ENCODE measurements at places on chromosomes 2 and 18.

DNA sequence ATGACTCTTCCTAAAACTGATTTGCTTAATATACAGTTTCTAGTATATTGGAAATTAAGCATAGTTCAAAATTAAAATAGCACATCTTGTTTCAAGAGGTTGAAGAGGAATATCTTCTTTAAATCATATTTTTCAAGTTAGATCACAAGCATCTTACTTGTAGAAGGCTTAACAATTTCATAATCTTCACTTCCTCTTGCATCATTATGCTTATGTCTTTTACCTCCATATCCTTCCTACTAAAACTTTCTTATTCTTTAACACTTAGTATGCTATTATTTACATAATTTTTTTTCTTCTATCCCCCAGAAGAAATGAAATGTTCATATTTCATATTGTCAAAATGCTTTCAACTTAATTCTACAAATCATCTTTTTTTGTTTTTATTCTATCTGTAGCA lies 1354.9 kb upstream of the TMEFF2 start:
- H3K4me1 ChIP-seq, result no peaks in the 10 kb centered on the region
- H3K27me3 ChIP-seq, result no peaks in the 10 kb centered on the region
- no peak overlapping the region for H3K27ac ChIP-seq
- DNase-seq, result no peak

DNA sequence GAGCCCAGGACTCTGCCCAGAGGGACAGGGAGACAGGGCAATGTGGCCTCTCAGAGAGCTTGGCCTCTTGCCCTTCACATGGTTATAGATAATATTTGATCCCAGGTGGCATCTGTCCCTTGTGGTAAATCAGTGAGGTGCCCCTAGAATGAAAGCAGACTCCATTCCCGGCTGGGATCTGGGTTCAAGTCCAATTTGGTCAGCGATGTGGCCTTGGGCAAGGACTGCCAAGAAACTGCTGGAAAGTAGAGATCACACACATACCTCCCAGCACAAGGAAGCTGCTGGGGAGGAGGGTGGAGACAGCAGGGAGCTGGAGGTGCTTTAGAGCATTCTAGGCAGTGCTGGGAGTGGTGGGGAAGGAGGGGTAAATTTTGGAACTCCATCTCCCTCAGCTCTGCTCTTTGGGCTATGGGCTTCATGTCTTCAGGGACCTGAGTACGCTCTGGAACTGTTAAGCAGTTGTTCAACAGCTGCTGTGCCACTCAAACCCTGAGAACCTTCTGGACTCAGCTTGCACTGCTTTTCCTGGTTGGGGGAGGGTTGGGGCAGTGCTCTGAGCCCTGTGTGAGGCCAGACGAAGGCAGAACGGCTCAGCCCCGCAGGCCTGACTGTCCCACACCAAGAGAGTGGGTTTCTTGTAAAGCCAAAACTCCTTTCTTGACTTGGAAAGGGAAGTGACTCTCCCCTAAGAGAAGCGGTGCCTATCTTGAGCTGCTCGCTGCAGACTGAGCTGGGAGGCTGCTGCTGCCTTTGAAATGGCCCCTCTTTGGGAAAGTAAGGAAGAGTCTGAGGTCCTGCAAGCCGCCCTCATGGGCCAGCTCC lies 23.0 kb downstream of the INPP5D start:
- peak overlapping the region; percentile 72 for H3K27ac ChIP-seq
- peaks cover 6% of the 10 kb centered on the region for H3K36me3 ChIP-seq
- H3K4me1 ChIP-seq, result peaks cover 69% of the 10 kb centered on the region
- H3K4me3 ChIP-seq, result peak overlapping the region; percentile 27

DNA sequence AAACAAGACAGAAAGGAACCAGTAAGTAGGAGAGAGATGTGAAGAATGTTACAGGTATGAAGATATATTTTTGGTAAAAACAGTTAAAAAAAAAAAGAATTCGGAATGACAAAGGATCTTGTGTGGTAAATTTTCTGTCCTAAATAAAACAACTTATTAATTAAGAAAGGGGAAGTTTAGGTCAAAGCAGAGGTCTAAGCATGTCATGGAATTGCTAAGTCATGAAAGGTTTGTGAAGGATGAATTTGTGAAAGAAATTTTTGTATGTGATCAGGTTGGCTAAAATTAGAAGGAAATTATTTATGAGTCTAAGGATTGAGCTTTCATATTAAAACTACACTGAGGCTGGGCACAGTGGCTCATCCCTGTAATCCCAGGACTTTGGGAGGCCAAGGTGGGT lies 11.1 kb upstream of the ALPG start:
- no peaks in the 10 kb centered on the region for H3K36me3 ChIP-seq
- H3K4me1 ChIP-seq, result no peaks in the 10 kb centered on the region
- no peak for DNase-seq
- no peak overlapping the region for H3K4me3 ChIP-seq
- no peak overlapping the region for H3K27ac ChIP-seq
- peaks cover 2% of the 10 kb centered on the region for H3K27me3 ChIP-seq

DNA sequence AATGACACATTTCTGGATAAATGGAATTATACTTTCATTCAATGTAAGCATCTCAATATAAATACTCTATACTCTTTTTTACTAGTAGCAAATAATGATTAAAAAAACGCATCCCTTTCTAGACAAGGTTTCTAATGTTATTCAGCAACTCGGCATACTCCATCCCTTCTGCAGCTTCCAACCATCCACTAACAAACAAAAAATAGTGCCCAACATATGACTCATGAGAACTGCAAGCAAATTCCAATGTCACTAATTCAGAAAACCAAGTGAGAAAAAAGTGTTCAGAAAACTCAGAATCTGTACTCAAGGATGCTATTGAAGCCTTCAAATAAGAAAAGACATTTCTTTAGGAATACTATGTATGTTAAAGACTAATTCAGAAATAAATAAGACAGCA lies 140.0 kb downstream of the BAZ2B start:
- no peaks in the 10 kb centered on the region for H3K4me1 ChIP-seq
- no peaks in the 10 kb centered on the region for H3K27me3 ChIP-seq
- no peak overlapping the region for H3K4me3 ChIP-seq
- peaks cover 5% of the 10 kb centered on the region for H3K36me3 ChIP-seq
- DNase-seq, result no peak

- H3K4me1 ChIP-seq, result no peaks in the 10 kb centered on the region
- H3K36me3 ChIP-seq, result no peaks in the 10 kb centered on the region
- no peak overlapping the region for H3K4me3 ChIP-seq
- no peak overlapping the region for H3K27ac ChIP-seq
- no peaks in the 10 kb centered on the region for H3K27me3 ChIP-seq
These were observed 1247.9 kb downstream of the LRP1B start for GRCh38 chr2:140882671-140883620.

GRCh38 chr2:51620796-51621195 lies 588.9 kb upstream of the NRXN1 start:
- H3K4me1 ChIP-seq, result no peaks in the 10 kb centered on the region
- H3K4me3 ChIP-seq, result no peak overlapping the region
- no peak overlapping the region for H3K27ac ChIP-seq
- no peak for DNase-seq
- H3K27me3 ChIP-seq, result no peaks in the 10 kb centered on the region
- H3K36me3 ChIP-seq, result no peaks in the 10 kb centered on the region

DNA sequence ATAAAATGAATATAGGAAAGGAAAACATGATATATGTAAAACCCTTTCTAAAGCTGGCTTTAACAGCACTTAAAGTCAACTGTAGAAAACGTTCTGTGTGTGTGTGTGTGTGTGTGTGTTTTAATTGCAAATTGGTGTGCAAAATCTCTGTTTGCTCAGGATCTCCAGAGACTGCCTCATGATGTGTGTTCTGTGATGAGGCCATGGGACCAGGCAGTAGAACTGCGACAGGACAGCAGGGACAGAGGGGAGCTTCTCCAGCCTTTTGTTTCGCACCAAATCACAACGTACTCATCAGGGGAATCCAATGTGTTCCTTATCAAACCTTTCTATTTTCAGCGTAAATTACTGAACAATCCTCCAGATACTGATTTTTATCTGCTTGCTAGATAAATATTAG lies 66.7 kb downstream of the NXPH2 start:
- no peak overlapping the region for H3K4me3 ChIP-seq
- no peaks in the 10 kb centered on the region for H3K4me1 ChIP-seq
- DNase-seq, result no peak
- H3K36me3 ChIP-seq, result no peaks in the 10 kb centered on the region
- H3K27ac ChIP-seq, result no peak overlapping the region

DNA sequence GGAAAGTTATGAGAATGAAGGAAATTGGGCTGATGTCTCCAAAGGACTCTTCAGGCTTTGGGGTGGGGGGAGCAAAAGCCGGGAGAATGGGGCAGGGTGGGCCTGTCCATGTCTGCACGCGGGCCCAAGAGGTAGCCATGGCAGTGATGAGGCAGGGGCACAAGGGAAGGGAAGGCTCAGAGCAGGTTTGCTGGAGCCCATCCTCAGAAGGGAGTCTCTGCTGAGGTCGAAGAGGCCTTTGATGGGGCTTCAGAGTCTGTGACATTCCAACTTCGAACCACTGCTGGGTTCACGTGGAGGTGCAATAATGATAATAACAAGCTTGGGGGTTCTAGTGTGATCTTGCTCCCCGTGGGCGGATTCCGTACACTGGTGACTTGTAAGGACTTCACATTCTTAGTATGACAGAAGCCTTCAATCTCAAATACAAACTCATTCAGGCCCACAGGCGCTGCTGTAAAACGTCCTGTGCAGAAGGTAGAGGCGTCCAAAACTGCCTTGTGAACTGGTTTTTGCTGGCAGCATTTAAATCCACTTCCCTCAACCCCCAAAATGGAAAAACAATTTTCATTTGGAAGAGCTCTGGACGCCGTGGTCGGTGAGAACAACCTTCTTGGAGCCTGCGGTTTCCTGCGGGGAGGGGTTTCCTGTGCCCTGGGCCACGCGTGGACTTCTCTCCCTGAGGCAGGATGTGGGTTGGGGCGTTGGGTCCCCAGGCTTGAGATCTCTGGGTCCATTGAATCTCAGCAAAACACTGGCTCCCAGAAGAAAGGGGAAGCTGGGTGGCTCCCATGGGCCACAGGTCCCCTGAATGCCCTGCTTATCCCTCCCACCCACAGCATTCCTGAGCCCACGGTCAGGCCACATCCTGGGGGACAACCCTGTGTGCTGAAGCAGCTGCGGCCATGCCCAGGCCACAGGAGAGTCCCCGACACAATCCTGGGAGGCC lies 151.0 kb downstream of the TPO start:
- H3K27ac ChIP-seq, result no peak overlapping the region
- H3K4me3 ChIP-seq, result peak overlapping the region; percentile 3
- no peak for DNase-seq
- no peaks in the 10 kb centered on the region for H3K36me3 ChIP-seq
- peaks cover 6% of the 10 kb centered on the region for H3K4me1 ChIP-seq

DNA sequence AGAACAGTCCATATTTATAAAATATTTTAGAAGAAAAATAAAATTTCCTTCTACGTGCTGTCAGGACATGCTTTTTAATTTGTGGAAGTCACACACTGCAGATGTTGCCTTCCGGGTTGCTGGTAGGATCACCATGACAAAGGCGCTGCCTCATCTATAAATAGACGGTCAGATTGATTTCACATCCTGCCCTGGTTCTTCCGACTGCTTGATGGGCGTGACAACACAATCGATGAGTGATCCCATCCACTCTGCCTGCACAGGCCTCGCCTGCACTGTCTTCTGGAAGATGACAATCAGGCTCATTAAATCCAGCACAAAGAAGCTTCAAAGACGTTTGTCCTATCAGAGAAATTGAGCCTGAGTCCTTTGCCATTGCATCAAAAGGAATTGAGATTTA lies 318.9 kb upstream of the TRIB2 start:
- no peaks in the 10 kb centered on the region for H3K36me3 ChIP-seq
- H3K27ac ChIP-seq, result no peak overlapping the region
- no peak overlapping the region for H3K4me3 ChIP-seq
- no peaks in the 10 kb centered on the region for H3K4me1 ChIP-seq
- H3K27me3 ChIP-seq, result no peaks in the 10 kb centered on the region

- no peaks in the 10 kb centered on the region for H3K27me3 ChIP-seq
- no peak overlapping the region for H3K27ac ChIP-seq
- H3K4me1 ChIP-seq, result no peaks in the 10 kb centered on the region
- no peaks in the 10 kb centered on the region for H3K36me3 ChIP-seq
- H3K4me3 ChIP-seq, result no peak overlapping the region
- DNase-seq, result no peak
These were observed 279.8 kb downstream of the EIPR1 start for GRCh38 chr2:3097804-3098203.

- no peak for DNase-seq
- no peaks in the 10 kb centered on the region for H3K4me1 ChIP-seq
- H3K27ac ChIP-seq, result no peak overlapping the region
- H3K27me3 ChIP-seq, result no peaks in the 10 kb centered on the region
- no peak overlapping the region for H3K4me3 ChIP-seq
These were observed 268.6 kb downstream of the FIGN start for GRCh38 chr2:163467251-163467630.

- no peak overlapping the region for H3K4me3 ChIP-seq
- H3K27me3 ChIP-seq, result no peaks in the 10 kb centered on the region
- DNase-seq, result no peak
- no peak overlapping the region for H3K27ac ChIP-seq
- H3K4me1 ChIP-seq, result no peaks in the 10 kb centered on the region
These were observed 60.7 kb downstream of the SPTBN1 start for GRCh38 chr2:54516842-54517241.

DNA sequence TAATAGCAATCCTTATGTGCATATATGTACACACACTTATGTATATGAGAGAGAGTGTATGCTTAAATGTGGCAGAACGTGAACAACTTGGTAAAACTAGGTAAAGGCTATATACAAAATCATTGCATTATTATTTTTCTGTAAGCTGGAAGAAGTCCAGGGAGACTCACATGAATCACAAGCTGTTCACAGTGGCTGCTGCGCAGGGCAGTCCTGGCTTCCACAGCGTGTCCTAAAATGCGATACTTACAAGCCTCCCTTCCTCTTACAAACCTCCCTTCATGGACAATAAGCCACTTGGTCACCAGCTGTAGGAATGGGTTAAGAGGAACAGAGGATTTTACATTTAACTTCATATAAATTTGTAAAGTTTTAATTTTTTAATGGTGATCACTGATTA lies 114.9 kb upstream of the AGAP1 start:
- H3K27ac ChIP-seq, result no peak overlapping the region
- H3K4me1 ChIP-seq, result no peaks in the 10 kb centered on the region
- no peaks in the 10 kb centered on the region for H3K36me3 ChIP-seq
- no peak overlapping the region for H3K4me3 ChIP-seq
- no peak for DNase-seq
- no peaks in the 10 kb centered on the region for H3K27me3 ChIP-seq

Measured in effector memory CD4-positive, alpha-beta T cell (primary cell).